ENCODE measurements at places on chromosomes 6 and 20.

- no peak for DNase-seq
These were observed 12.9 kb upstream of the TLDC2 start for GRCh38 chr20:36862857-36863668.

GRCh38 chr20:10077886-10078285 lies 43.1 kb downstream of the ANKEF1 start:
- no peak for DNase-seq

DNA sequence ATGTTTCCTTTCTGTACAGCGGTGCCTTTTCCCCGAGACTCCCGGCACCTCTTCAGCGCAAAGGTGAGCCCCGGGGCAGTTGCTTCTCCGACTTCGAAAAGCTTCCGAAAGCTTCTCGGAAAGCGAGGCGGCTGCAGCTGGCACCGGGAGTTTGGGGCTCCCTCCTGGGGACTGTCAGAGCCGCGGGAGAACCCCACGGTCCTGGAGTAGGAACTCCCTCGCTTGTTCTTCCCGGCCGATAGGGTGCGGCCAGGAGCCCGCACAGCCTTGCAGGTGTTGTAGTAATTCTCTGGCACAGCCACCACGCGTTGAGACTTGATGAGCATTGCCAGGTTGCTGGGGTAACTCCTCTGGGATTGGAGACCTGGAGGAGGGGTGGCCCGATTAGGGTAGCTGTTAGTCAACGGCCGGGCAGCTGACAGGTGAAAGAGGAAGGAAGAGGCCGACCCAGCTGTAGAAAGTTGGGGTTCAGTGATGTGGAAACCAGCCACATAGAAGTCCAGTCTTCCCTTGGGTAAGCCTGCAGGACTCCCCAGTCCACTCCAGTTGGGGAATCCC lies 721 bp downstream of the KDM1B start:
- peak; percentile 24 for DNase-seq

DNA sequence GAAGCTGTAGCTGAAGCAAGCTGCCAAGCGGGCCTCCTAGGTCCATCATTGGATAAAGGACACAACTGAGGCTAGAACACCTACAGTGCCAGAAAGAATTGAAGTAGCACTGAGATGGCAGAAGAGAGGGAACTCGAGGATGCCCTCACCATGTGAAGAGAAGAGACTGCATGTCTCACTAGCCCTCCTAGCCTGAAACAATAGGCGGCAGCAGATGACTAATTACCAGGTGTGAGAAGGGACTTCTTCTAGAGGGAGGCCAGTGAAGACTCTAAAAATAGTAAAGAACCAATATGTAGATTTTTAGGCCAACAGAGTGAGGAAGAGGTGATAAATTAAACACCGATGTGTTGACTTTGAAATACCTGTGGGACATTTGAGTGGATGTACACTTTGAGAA lies 50.3 kb downstream of the LGSN start:
- DNase-seq = no peak

DNA sequence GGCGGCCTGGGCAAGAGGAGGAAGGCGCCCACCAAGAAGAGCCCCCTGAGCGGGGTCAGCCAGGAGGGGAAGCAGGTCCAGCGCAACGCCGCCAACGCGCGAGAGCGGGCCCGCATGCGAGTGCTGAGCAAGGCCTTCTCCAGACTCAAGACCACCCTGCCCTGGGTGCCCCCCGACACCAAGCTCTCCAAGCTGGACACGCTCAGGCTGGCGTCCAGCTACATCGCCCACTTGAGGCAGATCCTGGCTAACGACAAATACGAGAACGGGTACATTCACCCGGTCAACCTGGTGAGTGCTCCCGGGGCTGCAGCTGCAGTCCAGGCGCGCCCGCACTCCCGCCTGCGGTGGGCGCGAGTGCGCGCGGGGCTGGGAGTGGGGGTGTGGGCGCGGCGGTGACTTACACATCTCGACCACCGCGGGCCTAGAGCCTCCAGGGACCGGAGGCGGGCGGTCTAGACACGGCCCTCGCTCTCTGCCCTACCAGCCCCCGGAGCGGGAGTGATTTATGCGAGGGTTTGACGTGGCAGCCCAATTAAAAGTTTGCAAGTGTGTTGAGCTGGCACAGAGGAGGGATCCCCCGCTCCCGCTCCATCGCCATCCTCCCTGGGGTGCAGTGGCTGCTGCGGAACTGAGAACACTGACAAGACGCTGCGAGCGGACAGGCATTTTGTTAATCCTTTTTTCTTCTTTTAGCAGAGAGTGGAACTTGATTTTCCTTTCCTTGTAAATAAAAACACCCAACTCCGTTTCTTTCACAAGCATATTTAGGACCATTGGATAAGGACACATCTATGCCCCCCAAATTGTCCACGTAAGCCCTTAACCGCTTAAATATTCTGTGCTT lies 867 bp downstream of the TCF21 start:
- no peak for DNase-seq

DNA sequence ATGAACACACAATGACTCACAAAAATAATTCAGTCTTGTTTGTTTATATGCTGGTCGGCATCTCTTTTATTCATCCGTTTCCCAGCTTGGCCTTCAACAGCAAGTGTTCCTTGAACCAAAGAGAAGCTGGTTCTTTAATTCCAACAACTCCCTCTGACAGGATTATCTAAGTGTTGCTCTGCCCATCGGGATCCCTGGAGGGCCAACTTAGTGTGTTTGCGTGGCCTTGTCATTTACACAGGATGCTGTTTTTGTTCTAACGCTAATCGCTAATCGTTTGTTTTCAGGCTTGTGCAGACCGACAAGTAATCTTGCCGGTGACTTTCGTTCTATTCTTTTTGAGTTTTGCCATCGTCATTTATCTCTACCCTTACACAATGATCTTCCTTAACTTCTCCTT lies 267.4 kb upstream of the EXOC2 start:
- no peak for DNase-seq

DNA sequence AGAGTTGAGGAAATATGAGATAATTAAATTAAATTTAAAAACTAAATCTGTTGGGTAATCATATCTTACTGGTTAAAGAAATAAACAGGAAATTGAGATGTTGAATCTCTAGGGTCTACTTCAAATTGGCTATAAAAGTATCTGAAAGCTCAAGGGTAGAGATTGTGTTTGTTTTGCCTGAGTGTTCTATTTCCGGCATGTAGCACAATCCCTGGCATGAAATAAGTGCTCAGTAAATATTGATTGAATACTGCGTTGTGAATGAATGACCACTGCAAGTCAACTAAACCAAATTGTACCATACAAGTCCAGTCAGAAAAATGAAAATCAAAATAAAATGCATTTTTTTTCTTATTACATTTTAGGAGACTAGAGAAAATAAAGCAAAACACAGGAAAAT lies 709.8 kb downstream of the EPM2A start:
- no peak for DNase-seq

DNA sequence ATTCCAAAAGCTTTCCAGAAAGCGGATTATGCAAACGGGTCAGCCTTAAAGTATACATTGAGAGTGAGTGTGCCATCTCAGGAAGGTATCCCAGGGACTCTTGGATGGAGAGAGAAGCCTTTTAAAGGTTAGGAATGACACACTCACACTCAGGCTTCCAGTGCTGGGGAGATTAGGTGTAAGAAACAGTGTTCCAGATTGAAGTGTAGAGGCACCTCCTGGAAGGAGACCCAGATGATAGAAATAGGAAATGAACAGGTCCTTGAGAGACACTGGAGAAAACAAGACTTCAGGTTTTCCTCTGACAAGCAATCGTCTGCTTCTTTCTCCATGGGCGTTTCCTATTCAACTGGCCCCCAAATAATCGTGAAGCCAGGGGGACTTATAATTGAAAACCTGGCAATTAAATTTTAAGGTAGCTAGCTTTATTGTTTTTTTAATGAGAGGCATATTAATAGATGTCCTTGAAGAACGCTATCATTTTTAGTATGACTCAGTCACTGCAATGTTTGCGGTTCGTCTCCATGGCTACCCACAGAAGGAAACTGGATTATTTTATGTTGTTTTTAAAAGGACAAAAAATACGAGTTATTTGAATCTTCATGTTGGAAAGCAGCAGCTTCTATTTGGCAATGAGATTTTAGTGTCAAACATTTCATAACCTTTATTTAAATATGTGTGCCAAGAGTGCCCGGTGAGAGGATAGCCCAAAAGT lies 85.3 kb downstream of the TRMT6 start:
- DNase-seq = no peak

DNA sequence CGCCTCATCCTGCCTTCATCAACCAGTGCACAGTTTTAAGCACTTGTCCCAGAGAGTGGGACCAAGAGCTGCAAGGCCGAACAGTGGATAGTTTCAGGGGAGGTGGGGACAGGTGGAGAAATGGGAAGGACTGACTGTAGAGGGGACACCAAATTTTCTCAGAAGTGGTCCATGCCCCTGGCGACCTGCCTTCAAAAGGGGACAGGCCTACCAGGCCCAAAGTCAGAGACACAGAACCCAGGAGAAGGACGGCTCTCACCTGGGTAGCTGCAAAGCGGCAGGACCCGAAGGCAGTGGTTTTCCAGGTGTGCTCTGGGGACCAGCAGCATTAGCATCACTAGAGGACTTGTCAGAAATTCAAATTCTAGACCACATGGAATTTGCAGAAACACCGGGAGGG lies 5.8 kb downstream of the TFEB start:
- no peak for DNase-seq

- DNase-seq = no peak
These were observed 132.9 kb upstream of the THBS2 start for GRCh38 chr6:169386411-169387057.

DNA sequence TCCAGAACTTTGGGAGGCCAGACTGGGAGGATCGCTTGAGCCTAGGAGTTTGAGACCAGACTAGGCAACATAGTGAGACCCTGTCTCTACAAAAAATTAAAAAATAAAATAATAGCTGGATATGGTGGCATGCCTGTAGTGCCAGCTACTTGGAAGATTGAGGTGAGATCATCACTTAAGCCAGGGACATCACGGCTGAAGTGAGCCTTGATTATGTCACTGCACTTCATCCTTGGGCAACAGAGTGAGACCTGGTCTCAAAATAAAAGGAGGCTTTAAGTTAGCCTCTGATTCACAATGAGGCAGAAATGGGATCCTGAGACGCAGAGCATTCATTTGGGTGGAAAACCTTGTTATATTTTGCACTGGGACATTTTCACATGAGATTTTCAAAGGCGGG lies 57.0 kb downstream of the TULP4 start:
- no peak for DNase-seq

DNA sequence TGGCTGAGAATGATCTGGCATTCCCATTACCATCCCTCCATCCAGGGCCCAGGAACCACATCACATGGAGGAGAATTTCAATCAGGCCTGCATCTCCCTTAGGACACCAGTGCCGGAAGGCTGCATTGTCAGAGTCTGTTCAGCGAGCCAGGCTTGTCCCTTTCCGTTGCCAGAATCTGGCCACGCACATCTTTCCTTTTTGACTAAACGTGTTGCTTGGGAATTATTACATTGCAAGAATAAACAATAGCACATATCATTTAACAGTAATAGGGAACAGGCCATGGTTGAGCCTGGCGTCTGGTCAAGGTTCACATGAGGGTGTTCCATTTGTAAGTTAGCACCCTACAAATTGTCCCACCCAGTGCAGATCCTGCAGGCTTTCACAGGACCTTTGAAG lies 42.8 kb downstream of the SOBP start:
- no peak for DNase-seq

Data from stimulated activated CD8-positive, alpha-beta memory T cell treated with anti-CD3 and anti-CD28 coated beads, Interleukin-12 subunit alpha, Interleukin-12 subunit beta, amount 100 ng/mL, for 4 hours (primary cell).